ENCODE measurements at places on chromosomes 6 and 20.

DNA sequence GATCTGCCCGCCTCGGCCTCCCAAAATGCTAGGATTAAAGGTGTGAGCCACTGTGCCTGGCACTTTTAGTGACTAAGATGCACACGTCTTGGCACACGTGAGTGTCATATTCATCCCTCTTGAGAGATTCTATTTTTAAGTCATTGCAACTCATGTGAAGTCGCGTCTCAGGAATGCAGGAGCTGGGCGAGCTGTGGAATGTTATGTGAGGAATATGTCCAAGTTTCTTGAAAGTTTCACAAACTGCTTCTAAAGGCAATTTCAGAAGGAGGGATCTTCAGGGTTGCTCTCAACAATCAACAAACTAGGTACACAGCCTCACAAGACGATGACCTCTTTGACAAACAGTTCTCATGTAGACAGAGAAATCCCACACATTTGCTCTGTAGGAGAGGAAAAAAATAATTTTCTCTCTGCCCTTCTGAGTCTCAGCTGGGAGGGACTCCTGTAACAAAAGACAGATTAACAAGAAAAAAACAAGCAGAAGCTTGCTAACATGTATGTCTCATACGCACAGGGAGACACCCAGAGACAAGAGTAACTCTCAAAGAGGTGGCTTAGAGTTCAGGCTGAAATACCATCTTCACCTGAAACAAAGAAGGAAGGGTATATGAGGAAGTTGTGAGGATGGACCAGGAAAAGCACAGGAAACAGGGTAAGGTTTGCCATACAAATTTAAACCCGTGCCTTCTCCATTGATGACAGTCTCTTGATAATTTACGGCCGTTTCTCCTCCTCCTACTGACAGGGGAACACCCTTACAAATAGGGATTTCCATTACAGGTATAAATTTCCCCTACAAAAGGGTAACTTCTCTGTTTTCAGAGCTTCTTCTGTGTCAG lies 45.3 kb upstream of the FAM50B start:
- no peak for DNase-seq

GRCh38 chr20:56440346-56441007 lies 27.9 kb upstream of the RTF2 start:
- peak; percentile 51 for DNase-seq

GRCh38 chr20:48642105-48642880 lies 185.5 kb downstream of the PREX1 start:
- DNase-seq, result no peak

DNA sequence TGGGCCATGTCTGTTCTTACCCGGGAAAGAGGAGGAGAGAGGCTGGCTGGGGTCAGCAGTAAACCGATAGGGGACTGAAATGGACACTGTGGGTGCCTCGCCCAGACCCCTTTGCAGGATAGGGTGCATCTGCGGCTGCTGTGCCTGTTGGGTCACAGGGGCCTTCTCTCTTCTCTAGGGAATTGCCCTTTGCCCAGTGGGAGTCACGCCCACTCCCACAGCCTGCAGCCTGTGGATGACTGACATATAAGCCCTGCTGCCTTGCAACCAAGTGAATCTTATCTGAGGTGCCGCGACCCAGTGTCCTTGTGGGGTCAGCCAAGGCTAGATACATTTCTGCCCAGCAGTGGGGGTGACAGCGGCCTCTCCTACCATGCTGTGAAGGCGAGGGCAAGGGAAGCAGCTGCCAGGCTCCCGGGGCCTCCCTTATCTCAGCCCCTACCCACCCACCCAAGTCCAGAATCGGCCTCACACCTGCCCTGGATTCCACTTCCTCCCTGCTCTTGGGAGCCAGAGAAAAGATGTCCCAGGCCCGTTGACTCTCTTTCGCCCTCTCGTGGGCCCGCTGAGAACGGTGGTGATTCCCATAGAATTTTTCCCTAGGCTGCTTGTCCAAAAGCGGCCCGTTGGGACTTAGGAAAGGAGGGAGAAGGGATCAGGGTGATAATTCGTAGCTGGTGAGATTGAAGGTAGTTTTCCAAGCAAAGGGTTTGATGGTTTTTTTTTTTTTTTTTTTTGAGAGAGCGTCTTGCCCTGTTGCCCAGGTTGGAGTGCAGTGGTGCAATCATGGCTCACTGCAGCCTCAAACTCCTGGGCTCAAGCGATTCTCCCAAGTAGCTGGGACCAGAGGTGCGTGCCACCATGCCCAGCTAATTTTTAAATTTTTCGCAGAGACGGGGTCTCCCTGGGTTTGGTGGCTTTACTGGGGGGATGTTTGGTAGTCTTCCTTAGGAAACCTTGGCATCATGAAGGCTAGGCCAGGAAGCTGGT lies 76.4 kb upstream of the RNF24 start:
- DNase-seq, result peak; percentile 37

DNA sequence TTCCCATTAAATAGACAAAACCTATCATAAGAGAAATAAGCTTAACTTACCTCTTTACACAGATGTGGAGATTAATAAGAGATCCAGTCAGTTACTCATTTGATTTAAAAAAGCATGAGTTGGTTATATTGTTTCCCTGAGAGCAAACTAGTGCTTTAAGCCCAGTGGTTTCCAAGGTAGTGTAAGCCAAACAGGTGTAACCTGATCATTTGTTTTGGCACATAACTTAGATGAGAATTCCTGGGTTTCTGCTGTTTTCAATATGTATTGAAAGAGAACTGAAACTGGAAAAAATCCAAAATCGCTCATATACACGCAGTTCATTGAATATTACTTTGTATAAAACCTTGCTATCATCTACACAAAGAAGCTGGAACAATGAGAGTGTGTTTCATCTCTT lies 30.5 kb upstream of the SMIM8 start:
- DNase-seq, result no peak

DNA sequence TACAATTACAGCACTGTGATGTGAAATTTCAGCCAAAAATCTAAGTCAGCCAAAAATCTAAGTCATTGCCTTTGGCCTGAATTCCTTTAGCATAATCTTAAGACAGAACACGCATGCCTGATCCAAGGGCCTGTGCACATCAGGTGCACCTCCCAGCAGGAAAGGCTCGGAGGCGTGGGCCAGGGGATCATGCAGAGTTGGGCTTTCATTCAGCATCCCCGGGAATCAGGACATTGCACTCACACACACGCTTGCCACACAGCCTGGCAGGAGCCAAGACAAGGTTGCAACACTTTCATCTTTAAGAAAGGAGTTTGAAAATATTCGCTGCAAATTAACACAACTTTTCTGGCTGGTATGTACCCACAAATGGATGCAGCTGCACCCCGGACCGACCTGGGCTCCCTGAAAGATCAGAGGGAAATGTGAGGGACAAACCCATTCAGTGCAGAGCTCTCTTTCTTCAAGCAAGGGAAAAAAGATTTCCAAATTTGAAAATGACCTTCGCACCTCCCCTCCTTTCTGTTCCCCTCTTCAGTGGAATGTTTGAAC lies 48.8 kb downstream of the ERMARD start:
- DNase-seq, result no peak

GRCh38 chr20:11776687-11777086 lies 141.0 kb upstream of the BTBD3 start:
- no peak for DNase-seq

DNA sequence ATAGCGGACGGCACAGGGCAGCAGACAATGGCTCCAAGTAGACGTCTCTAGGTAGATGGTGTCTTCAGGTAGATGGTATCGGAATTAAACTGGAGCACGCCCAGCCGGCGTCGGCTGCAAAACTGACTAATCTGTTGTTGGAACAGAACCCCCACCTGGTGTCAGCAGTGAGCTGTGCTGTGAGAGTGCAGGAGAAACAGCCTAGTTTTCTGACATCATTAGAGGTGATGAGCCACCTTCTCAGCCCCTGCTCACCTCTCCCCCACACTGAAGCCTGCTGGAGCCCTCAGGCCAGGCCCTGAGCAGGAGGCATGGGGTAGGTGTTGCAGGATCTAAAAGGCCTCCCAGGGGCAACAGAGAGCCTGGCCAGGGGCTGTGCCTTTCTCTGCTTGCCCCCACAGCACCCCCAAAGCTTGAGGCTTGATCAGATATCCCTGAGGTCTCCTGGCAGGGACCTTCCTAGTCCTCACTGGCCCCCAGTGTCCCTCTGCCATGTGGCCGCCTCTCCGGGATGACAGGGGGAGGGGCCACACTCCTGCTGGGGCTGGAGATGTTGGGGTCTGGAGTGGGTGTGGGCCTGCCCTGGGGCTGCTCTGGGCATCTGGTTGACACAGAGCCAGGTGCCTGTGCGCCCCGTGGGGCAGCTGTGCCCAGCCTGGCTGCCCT lies 6.9 kb upstream of the HELZ2 start:
- DNase-seq, result peak; percentile 76

DNA sequence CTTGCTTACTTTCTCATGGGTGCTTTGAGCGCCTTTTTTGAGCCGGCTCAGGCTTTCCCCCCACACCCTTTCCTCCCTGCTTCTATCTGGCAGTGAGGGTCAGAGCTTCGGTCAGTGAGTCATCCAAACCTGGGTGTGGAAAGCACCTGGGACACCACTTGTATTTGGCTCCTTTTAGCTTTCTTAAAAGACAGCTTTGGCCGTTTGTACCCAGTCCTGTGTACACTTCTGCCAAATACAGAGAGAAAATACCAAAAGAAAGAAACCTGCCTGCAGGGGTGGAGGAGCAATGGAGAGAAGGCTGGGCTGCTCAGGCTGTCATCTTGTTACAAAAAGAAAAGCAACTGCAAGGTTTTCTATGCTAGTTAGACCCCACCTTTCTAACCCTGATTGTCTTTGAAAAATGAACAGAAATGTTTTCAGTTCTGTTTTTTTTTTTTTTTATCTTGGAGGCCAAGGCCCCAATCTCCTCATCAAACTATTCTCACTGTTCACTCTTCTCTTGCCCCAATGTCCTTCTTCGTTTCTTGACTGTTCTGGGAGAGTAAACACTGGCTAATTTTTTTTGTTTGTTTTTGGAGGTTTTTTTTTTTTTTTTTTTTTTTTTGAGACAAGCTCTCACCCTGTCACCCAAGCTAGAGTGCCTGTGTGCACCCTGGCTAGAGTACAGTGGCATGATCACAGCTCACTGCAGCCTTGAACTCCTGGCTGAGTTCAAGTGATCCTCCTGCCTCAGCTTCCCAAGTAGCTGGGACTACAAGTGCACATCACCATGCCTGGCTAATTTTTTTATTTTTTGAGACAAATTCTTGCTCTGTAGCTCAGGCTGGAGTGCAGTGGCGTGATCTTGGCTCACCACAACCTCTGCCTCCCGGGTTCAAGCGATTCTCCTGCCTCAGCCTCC lies 76.4 kb downstream of the SSR1 start:
- DNase-seq, result no peak

- no peak for DNase-seq
Observed at GRCh38 chr20:38885357-38885756, 40.9 kb upstream of the FAM83D start.

DNA sequence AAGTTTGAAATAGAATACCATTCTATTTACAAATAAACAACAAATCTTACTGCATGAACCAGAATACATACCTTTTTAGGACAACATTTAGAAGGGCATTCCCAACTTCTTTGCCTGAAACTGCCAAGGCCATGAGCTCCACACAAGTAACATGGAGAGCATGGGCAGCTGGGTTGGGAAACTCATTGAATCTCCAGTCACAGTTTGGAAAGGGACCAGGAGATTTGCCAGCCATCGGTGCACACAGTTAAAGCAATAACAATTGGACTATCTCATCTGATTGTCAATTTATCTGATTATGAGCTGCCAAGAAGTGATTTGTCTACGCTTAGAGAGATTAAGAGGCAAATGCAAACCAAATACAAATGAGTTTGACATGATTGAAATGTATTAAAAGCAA lies 19.9 kb downstream of the ARG1 start:
- DNase-seq, result no peak

DNA sequence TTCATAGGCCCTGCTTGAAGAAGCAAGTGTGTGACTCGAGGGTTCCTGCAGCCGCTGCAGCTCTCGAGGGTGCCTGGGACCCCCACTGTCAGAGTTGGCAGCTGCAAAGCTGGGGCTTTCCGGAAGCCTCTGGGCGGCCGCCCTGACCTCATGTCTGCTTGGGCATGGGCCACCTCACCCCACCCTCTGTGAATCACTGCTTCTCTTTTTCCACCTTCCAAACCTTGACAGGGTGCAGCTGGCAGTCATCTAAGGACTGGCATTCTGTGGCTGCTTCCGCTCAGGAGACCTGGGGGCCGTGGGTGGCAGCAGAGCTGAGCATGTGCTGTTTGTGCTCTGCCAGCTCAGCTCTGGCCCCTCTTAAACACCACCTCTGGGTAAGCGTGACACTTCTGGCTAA lies 32.0 kb downstream of the ERMARD start:
- DNase-seq, result no peak

- DNase-seq, result no peak
Observed at GRCh38 chr6:167336844-167337630, 12.2 kb downstream of the TTLL2 start.

DNA sequence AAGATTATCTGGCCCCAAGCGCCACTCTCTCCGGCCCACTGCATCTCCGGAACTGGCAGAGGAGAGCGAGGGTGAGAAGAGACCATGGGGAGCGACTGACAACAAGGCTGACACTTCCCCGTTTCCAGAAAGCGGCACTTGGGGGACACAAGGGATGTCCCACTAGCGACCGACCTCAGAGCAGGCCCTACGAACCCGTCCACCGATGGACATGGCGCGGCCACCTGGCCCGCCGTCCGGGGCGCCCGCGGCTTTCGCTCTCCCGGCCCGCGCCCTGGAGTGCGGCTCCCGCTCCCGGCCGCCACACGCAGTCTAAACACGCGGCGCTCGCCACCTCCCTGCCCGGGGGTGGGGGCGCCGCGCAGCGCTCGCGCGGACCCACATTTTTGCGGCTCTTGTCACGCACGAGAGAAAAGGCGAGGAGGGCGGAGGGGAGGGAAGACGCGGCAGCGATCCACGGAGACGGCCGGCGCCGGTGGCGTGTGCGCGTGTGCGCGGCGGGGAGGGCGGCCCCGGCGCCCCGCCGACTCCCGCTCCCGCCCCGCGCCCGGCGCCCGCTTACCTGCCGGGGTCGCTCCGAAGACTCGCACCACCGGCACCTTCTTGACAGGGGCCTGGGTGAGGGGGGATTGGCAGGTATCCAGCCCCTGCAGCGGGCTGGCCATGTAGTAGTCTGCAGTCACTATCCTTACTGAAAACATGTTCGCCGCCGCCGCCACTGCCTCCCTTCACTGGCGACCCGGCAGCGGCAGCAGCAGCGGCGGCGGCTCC lies 645 bp downstream of the REV3L start:
- DNase-seq, result peak; percentile 22

DNA sequence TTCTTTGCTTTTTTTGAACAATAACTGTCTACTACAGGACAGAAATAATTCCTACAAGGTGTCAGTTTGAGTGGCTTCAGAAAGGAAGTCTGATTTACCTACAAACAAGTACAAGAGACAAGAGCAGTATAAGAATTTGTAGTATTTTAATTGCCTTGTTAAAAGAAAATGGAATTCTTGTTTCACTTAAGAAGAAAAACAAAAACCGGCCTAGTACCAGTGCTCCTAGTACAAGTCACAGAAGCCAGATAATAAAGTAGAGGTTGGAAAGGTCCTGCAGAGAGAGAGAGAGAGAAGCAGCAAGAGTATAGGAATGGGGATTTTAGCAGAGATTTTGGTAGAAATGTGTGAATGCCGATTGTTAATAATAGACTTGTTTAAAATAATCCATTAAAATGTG lies 6.4 kb downstream of the TAB2 start:
- DNase-seq, result no peak

DNA sequence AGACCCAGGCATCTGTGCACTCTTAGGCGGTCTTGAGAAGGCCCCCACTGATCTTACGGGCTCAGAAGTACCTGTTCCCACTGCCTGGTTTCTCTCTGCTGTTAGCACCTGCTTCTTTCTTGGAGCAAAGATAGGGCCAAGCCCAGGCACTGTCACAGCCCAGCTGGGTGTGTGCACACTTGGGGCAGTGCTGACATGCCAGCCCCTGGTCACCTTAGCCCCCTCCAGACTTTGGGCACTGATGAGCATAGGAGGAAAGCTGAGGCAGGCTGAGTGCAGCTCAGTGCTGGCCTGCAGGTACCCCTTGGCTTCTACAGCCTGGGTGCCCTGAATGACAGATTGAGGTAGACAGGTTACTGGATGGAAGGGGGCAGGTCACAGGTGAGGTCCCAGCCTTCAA lies 105.7 kb upstream of the AHI1 start:
- no peak for DNase-seq
